ENCODE measurements at places on chromosomes 4 and X. TPM values are rescaled to one million over a fixed set of nuclear protein-coding genes. Genes with fewer than 3 reads are reported as not detected.

The UGT2B11 gene
- not detected for total RNA-seq

The ADH1A gene
- total RNA-seq, result not detected

The IBSP gene
- total RNA-seq, result not detected

The ADH7 gene
- not detected for total RNA-seq

The OTC gene
- not detected for total RNA-seq

The TRAM1L1 gene
- 5.9 TPM for total RNA-seq

- no peak for DNase-seq
Observed at GRCh38 chr4:106584337-106584989, 215.9 kb upstream of the GIMD1 start.

DNA sequence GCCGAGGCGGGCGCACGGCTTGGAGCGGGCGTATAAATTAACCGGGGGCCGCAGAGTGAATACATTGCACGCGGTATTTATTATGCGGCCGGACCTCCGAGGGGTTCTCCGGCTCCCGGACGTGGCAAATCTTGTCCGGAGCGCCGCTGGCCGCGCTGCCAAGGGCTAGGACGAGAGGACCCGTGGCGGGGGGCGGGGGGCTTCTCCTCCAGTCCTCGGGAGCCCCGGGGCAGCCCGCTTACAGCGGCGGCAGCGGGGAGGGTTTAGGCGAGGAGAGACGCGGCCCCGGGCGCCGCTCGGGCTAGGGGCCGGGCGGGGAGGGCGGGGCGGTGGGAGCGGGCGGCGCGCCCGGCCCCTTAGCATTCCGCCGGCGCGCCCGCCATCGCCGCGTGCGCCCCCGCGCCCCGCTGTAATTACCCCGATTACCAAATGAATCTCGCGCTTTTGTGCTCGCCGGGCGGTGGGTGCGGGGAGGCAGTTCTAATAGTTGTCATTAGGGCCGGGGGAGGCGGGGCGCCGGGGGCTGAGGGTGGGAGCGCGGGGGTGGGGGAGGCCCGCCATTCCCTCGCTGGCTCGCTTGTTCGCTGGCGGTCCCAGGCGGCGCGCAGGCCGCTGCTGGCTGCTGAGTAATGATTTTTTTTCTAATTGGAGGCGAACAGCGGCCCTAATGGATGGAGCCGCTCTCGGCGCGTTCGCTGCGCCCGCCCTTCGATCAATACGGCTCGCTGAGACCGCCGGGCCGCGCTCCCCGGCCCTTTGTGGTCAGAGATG lies 276.6 kb downstream of the BCOR start:
- DNase-seq, result no peak

DNA sequence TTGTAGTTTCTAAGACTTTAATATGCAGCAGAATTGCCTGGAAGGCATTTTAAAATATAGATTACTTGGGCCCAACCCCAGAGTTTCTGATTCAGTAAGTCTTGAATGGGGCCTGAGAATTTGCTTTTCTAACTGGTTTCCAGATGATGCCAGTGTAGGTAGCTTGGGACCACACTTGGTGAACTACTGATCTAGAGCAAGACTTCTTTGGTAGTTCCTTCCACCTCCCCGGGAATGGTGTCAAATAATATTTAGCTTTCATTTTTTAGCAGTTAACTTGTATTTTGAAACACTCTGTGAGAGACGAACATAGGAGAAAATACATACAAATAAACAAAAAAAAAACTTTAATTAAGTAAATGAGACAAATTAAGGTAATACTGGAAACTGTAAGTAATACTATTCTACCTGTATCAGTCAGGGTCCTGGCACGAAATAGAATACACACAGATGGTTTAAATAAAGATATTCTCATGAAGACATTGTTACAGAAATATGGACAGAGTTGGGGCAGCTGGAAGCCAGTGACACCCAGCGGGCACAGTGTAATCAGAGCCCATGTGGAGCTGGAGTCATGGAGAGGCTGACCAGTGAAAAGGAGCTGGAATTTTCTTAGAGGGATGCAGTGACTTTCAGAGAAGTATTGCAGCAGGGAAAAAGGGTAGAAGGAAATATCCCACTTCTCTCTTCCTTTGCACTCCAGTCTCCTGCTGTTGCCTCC lies 905.7 kb downstream of the CCSER1 start:
- no peak for DNase-seq

DNA sequence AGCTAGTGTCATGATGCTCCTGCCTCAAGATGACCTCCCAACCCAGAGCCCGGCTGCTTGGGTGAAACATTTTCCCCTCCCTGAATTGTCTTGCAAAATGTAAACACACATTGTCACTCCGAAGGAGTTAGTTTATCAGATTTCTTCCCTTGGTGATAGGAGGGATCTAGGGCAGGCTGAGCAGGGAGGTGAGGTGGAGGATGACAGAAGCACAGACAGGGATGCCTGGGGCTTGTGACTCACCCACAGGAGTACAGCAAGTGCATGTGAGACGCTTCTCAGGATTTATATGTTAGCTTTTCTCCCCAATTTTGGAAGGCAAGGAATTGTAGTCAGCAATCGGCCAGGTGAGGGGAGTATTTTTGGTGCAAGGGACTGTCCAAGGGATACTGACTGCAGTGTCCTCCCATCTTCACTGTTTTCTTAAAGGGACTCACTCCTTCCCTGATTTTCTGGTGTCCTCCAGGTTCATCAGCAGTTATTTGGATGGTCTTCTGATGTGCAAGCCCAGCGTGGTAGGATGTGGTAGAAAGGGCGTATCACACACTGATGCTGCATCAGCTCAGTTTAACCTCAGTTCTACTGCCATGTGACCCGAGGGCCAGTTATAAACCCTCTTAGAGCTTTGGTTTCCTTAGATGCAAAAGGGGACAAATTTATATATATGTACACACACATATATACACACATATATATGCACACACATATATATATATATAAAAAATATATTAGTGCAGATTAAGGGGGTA lies 46.2 kb upstream of the IGFBP7 start:
- DNase-seq, result no peak
